Stimulated activated CD8-positive, alpha-beta memory T cell treated with anti-CD3 and anti-CD28 coated beads, Interleukin-4, amount 100 ng/mL, for 1 hour (primary cell): ENCODE measurements at places on chromosomes 3 and 15.

- DNase-seq = no peak
Observed at GRCh38 chr15:63803106-63803886, 30.5 kb downstream of the HERC1 start.

GRCh38 chr3:176208915-176209314 lies 988.4 kb downstream of the TBL1XR1 start:
- DNase-seq = no peak

GRCh38 chr15:74400313-74400860 lies 32.9 kb upstream of the CYP11A1 start:
- DNase-seq = no peak

- no peak for DNase-seq
Observed at GRCh38 chr3:43765521-43765971, 74.8 kb downstream of the ABHD5 start.

DNA sequence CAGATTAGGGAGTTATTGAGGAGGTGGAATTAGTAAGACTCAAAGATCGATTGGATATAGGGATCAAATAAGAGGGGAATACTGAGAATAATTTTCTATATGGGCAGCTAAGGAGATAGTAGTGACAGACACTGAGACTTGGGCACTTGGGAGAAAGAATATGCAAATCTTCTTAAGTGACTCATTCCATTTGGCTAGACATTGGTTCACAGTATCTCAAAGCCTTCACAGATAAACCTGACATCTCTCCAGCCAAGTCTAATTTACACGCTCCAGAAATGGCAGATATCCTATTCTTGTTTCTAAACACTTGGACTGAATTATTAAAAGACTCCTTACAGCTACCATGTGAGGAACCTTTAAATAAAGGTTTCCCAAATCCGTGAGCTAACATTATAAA lies 104.6 kb upstream of the ADAMTS9 start:
- no peak for DNase-seq

DNA sequence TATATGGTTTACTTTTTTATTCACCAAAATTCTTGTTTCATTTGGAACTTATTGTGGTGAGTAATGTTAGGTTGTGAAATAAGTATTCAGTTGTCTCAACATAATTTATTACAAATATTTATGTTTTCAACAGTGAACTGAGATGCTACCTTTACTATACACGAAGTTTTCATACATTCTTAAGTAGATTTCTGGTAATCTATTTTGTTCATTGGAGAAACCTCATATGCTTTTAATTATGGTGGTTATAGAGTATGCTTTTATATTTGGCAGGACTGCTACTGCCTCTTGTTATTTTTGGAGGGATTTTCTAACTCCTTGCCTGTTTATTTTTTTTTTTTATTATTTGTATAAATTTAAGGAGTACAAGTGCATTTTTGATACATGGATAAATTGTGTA lies 253.1 kb downstream of the NLGN1 start:
- no peak for DNase-seq

- DNase-seq = no peak
Observed at GRCh38 chr15:58077427-58077826, 11.9 kb upstream of the ALDH1A2 start.

DNA sequence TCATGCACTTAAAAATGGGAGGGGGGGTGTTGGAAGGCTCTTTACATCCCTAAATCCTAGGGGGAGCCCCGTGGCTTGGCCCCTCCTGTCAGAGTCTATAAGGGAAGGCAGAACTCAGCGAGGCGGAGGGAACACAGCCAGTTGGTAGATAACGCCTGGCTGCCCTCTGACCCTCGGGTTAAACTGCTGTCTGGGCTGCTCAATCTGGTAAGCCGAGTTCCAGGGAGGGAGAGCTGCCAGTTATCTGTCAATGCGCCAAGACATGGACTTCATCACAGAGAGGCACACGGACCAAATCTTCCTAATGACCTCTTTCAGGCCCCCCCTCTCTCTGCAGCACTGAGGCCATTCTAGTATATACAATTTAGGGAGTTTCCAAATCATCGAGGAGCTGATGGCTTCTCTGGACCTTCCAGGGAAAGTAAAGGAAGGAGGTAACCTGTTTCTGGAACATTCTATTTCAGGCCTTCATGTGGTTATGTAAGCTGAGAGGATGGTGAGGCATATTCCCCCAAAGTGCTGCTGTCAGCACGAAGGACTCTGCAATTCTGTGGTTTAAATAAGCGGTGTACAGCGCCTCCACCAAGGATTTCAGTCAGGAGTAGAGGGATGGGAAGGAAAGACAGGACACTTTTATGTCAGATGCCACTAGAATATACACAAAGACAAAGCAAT lies 349.0 kb downstream of the MCTP2 start:
- no peak for DNase-seq

DNA sequence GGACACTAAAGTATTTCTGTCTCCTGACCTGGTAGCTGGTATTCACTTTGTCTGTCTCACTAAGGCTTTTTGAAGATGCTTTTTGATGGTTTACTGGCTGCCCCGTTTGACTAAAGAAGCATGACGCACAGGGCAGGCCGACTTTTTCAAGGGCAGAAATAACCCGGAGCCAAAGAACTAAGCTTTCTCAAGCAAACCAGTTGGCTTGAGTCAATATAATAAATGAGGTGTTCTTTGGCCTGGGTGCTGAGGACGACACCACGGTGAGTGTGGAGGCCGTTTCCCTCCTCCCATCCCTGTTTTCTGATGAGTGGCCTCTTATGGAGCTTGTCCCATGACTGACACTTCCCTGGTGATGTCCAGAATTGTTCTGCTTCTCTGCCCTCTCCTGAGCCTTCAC lies 220.9 kb downstream of the ITPR1 start:
- DNase-seq = no peak

DNA sequence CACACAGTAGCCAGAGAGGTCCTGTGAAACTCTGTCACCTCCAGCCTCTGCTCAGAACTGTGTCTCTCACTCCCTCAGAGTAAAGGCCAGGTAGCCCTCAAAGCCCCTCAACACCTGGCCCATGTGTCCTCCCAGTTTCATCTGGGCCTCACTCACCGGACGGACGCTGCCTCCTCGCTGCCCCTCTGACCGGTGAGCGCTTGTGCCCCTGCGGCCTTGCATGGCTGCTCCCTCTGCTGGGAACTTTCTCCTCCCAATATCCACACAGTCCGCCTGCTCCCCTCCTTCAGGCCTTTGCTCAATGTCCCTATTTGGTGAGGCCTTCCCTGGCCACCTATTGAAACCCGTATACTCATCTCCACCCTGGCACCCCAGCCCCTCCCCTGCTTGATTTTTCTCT lies 36.8 kb upstream of the TRH start:
- DNase-seq = no peak

DNA sequence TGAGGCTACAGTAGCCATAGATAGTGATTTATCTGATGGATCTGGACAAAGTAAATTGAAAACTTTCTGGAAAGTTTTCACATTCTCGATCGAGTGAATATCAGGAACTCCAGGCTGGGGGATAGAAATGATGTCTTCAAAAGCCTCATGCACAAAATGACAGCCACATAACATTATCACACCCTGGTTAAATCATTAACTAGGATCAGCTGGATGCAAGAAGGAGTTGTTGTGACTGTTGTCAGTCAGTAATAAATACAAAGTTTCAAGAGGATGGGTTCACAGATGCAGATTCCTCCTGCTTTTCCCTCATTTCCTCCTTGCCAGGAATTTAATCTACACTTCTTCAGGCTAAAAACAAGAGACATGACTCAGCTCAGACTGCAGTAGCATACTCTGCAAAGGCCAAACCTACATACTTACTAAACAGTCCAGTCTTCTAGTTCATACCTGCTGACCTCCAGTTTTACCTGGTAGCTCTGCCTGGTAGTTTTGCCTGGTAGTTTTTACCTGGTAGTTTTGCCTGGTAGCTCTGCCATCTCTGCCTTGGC lies 40.9 kb downstream of the C2CD4A start:
- DNase-seq = no peak

- DNase-seq = no peak
Observed at GRCh38 chr15:66849746-66850077, 147.7 kb downstream of the SMAD6 start.

DNA sequence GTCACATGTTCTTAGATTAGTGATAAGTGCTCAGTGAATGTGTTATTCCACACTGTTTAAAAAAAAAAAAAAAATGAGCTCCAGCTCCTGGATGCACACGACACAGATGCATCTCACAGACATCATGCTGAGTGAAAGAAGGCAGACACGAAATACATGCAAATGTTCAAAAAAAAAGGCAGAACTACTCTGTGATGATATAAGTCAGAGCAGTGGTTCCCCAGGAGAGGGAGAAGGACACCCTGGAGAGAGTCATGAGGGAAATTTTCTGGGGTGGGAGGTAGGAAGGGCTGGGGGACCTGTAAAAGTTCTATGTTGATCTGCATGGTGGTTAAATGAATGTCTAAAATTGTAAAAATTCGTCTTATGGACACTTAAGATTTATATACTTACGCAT lies 4.3 kb downstream of the CSRNP1 start:
- no peak for DNase-seq

GRCh38 chr15:38705436-38706219 lies 141.0 kb upstream of the RASGRP1 start:
- DNase-seq = no peak

- no peak for DNase-seq
Observed at GRCh38 chr15:90681480-90681879, 35.7 kb upstream of the BLM start.

DNA sequence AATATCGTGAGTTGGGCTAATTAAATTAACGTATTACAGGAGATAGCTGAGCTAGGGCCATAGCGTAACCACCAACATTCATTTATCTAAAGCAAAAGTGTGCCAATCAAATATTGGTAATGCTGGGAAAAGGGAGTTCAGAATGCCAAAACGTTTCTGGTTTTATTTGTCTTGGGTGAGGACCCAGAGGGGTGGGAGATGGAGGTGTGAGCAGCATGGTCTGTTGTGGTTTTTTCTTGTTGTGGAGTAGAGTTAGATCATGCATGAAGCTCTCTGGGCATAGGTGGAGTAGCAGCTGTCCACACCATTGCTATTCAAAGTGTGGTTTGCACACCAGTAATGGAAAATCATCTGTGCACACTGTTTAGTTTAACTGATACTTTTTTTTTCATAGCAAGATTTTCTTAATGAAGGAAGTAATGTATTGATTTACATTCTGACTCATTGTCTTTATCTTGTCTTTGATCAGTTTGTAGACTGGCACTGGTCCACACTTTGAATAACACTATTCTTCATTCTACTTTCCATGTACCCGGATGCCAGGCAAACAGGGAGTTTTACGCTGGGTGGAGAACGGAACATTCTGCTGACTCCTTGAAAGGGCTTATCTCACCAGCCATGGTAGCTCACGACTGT lies 50.8 kb upstream of the CRTC3 start:
- no peak for DNase-seq

- DNase-seq = no peak
Observed at GRCh38 chr3:183816681-183817510, 8.5 kb downstream of the MAP6D1 start.

DNA sequence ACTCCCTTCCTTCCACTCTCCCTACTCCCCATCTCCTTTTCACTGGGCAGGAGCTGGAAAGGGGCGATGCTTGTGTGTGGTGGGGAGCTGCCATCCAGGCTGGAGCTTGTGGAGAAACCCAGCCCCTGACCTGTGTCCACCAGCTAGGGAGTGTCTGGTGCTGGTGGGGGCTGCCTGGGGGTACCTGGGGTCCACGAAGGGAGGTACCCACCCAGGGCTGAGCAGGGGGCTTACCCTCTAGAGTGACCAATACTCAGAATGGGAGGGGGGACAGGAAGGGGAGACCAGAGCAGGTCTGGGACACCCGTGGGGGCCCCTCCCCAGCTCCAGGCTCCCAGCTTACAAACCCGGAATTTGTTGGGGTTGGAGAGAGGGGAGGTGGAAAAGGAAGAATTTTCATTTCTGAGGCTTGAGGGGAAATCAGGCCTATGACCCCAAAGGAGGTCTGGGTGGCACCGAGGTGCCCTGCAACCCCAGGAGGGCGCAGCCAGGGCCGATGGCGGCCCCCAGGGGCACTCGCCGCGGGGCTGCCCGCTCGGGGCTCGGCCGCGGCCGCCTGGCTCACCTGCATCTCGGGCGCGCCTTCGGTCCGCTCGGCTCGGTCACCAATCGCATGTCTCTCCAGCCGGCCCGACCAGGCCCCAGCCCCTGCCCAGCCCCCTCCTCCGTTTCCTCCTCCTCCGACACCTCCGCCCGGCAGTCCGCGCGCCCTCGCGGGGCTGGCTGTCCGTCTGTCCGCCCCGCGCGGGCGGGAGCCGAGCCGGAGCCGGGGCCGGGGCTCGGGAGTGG lies 773 bp downstream of the LINGO1 start:
- DNase-seq = no peak

DNA sequence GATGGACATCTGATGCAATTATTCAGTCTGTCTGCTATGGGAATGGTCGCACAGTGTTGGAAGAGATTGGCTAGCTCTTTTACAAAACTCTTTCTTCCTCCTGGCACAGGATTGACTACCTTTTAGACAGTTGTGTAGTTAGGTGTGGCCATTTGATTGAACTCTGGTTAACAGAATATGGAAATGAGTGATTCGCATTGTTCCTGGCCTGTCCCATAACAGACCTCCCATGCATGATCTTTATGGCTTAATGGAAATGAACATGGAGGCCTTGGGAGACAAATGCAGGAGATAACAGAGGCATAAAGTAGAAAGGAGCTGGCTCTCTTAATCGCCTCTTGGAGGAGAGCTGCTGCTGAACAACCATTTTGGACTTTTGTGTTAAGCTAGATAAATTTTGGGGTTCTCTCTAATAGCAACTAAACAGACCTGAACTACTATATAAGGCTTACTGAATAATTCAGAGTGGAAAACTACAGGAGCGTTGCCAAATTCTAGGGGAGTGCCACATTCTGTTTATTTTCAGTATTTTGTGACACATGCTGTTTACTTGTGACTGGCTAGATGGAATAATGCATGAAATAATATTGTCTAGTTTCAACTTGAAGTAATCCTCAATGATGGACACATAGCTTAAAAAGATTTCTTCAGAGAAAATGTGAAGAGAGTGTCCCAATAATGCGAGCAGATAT lies 357.7 kb upstream of the SGO1 start:
- DNase-seq = no peak

GRCh38 chr3:158012901-158013300 lies 93.3 kb downstream of the SHOX2 start:
- DNase-seq = no peak

GRCh38 chr3:67384760-67385397 lies 269.5 kb downstream of the SUCLG2 start:
- no peak for DNase-seq

GRCh38 chr3:24828011-24828410 lies 333.4 kb upstream of the THRB start:
- no peak for DNase-seq

DNA sequence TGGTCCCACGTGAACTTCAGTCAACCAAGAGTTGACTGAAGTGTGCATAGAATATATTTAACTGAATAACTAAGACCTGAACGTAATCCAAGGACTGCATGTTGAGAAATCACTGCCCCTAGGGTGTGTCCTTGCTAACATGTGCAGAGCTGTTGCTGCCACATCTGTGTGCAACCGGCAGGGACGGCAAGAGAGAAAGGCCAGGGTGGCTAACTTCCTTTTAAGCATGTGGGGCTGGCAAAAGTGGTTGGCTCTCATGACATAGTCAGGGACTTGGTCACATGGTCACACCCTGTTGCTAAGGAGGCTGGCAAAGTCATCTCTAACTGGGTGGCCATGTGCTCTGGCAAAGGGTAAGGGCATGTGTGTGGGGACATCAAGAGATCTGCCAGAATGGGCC lies 52.4 kb downstream of the GASK1A start:
- DNase-seq = no peak
